ENCODE measurements at places on chromosomes 7 and 10.
A peak's percentile ranks its signal among the peaks of the same experiment; 100 is the strongest.

DNA sequence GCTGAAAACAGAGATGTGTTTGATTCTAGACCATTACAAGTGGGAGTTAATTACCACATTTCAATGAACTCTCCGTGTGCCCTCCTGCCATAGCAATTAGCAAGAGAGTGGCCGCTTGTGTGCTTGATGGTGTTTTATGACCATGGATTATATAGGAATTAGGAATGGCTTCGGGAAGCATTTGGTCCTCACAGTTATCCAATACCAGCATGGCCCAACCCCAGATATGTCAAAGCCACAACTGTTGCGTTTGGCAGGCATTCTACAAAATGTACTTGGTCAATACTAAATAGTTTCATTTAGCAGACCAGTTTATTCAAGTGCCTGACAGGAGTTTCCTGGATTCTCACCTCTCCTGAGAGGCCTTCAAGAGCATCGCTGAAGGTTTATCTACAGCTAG lies 509.0 kb upstream of the GALNT17 start:
- no peak for DNase-seq

DNA sequence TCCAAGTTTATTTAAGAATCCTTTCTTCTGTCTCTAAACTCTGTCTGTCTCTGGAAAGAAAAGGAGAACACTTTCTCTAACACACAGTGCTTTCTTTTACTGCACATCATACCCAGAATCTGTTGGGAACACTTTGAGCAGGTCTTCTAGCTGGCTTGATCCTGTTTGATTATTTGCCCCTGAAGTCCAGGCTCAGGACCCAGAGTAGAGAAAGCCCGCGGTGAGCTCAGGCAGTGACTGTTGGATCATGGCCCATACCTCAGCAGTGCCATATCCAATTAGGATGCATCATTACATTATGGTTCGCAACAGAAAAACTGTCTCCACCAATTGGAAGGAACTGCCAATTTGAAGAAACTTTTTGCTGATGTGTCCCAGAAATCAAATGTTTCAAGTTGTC lies 51.4 kb downstream of the ATOH7 start:
- no peak for DNase-seq

DNA sequence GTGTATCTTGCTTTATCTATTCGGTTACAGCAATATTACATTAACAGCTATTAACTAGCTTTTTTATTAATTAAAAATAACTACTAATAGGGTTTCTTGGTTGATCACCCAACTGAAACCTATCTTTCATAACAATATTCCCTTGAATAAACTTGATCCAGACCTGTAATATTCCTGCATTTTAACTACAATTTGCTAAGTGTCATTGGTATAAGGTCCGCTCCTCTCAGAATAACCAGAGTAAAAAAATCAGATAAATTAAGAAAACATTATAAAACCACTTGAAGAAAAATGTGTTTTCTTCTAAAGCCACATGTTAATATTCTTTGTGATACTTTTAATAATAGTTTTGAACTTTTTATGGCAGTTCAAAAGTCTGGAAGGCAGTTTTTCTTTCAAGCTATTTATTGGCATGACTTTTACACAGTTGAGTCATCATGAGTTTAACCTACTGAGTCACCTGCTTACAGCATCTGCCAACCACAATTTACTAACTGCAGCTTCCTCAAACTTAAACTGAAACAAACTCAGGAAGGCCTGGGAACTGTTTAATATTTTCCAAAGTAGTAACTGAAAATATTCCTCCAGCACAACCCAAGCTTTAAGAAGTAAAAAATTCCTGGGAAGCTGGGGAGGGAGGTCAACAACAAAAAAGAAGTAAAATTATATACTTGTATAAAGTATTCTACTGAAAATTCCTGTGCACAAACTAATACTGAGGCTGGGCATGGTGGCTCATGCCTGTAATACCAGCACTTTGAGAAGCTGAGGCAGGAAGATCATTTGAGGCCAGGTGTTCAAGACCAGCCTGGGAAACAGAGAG lies 103.2 kb downstream of the NRBF2 start:
- DNase-seq, result no peak

GRCh38 chr7:148014001-148014400 lies 576.6 kb upstream of the C7orf33 start:
- no peak for DNase-seq

DNA sequence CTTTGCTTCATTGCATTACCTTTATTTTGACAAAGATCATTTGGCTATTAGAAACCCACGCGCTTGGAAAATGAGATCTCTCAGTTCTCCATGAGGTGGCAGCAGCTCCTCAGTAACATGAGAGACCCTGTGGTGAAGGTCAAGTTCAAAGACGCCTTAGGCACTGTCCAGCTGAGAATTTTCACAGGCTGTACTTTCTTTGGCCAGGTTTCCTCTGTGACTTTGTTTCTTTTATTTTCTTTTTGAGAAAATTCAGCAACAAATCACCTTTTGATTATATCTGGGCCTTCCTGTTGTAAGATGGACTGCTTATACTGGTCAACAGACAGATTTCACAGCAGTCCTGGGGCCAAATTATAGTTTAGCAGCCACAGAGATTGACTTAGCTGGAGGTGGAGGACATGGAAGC lies 54.5 kb downstream of the RAB18 start:
- no peak for DNase-seq

DNA sequence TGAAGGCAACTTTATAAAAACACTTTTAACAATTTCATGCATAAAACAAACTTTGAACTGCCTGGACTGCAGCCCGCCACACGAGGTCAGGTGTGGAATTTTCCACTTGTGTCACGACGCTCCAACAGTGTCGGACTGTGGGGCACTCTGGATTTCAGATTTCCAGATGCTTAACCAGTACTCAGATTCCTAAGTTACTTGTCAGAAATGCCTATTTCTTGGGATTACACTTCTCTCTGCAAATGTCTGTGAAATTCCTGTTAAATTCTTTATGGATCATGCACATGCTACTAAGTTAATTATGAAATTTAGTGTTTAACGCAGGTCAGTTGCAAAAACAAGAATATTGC lies 473 bp upstream of the GPER1 start:
- no peak for DNase-seq

- peak; percentile 55 for DNase-seq
Observed at GRCh38 chr10:60978287-60979115, 34.5 kb upstream of the RHOBTB1 start.

DNA sequence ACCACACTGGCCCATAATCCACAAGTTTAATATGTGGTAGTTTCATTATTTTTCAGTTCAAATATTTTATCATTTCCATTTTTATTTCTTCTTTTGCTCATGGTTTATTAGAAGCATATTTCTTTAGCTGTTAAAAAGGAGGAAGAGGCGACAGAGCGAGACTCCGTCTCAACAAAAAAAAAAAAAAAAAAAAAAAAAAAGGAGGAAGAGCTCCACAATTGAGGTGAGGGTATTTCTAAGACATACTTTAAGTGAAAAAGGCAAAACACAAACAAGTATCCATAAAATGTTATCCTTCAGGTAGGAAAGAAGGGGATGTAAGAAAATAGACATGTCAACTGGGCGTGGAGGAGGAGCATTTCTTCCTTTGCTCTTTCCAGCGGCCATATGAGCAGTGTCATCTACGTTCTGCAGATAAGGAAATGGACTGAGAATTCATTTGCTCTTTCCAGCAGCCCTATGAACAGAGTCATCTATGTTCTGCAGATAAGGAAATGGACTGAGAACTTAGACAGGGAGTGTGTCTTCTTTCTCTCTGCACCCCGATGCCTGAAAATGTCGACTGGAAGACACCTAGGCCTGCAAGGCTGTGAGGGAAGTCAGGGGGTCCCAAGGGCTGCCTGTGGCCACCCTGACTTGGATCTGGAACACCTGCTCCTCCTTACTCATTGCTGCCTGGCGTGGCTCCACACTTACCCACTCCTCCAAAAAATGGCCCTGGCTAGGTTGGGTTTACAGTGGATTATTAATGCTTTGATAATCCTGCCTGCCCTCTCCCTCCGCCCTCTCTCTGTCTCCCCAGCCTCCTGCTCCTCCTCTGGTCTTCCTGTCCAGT lies 18.9 kb upstream of the RAMP3 start:
- DNase-seq, result no peak

DNA sequence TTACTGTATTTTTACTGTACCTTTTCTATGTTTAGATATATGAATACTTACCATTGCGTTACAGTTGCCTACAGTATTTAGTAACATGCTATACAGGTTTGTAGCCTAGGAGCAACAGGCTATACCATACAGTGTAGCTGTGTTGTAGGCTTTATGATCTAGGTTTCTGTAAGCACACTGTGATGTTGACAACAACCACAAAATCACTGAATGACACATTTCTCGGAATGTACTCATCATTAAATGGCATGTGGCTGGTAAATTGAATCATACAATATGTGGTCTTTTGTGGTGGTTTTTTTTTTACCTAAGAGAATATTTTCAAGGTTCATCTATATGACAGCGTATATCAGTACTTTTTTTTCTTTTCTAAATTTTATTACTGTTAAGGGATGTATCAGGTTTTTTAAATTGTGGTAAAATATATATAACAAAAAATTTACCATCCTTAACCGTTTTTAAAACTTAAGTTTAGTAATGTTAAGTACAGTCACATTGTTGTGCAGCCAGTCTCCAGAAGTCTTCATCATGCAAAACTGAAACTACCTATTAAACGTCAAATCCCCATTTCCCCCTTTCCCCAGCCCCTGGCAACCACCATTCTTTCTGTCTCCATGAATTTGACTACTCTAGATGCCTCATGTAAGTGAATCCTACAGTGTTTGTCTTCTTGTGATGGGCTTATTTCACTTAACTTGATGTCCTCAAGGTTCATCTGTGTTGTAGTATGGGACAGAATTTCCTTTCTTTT lies 21.5 kb downstream of the BTAF1 start:
- no peak for DNase-seq

DNA sequence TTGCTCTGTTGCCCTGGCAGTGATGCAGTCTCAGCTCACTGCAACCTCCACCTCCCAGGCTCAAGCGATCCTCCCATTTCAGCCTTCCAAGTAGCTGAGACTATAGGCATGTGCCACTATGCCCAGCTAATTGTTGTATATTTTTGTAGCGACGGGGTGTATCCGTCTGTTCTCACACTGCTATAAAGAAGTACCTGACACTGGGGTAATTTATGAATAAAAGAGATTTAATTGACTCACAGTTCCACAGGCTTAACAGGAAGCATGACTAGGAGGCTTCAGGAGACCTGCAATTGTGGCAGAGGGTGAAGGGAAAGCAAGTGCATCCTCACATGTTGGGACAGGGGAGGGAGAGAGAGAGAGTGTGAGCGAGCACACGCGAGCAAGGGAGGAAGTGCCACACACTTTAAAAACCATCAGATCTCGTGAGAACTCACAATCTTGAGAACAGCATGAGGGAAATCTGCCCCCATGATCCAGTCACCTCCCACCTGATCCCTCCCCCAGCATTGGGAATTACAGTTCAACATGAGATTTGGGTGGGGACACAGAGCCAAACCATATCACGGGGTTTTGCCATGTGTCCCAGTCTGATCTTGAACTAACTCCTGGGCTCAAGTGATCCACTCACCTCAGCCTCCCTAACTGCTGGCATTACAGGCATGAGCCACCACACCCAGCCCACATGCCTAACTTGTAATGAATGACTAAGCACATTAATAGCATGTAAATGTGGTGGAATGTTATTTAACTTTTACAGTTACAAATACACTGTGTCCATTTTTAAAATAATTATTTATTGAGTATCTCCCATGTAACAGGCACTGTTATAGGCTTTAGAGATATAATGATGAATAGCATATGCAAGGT lies 65.5 kb downstream of the RALA start:
- no peak for DNase-seq

GRCh38 chr7:104838537-104839299 lies 175.3 kb upstream of the KMT2E start:
- no peak for DNase-seq

DNA sequence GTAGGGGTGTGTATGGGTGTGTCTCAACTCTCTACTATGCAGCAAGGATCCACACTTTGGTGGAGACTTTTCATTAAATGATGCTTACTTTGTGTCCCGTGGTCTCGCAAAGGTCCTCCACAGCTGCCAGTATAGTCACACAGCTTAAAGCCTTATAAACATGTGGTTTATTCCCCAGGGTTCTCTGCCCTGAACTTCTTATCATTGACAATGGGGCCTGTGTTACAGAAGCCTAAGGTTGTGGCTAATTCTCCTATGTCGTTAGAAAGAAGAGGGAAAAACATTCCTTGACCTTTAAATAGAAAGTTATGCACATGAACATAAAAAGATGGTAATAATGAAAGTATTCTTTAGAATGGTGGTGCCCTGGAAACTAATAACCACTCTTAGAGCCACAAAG lies 201.4 kb downstream of the INHBA start:
- no peak for DNase-seq

DNA sequence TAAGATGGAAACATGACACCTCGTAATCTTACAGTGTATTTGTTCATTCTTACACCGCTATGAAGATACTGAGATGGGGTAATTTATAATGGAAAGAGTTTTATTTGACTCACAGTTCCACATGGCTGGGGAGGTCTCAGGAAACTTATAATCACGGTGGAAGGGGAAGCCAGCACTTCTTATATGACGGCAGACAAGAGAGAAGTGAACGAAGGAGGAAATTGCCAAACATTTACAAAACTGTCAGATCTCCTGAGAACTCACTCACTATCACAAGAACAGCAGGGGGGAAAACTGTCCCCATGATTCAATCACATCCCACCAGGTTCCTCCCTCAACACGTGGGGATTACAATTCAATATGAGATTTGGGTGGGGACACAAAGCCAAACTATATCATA lies 282.3 kb downstream of the HGF start:
- no peak for DNase-seq

- DNase-seq, result no peak
Observed at GRCh38 chr7:47943676-47944474, 4.4 kb downstream of the PKD1L1 start.

DNA sequence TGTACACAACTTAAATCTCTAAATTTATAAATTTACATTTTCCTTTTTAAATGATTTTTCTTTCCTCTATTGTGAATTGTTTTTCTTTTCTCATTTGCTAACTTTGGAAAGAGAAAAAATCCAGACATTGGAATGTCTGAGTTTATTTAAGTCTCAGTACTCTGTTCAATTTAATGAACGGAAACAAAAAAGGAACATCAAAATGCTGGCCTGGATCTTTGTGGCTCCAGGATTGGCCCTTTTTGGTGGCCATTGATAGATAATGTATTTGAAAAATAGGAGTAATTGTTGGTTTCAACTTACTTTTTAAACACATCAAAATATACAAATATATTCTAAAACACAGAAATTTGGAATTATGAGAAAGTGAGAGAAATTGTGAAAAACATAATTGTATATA lies 336.0 kb downstream of the SUGCT start:
- DNase-seq, result no peak

- no peak for DNase-seq
Observed at GRCh38 chr7:137871170-137871915, 24.6 kb upstream of the DGKI start.

- DNase-seq, result no peak
Observed at GRCh38 chr10:5480162-5480941, 19.0 kb downstream of the CALML5 start.

- no peak for DNase-seq
Observed at GRCh38 chr7:949021-949934, 5.2 kb downstream of the ADAP1 start.

- no peak for DNase-seq
Observed at GRCh38 chr7:123993996-123994395, 38.9 kb downstream of the TMEM229A start.

Data from COR-L47 (cell line).